Activated T-cell treated with anti-CD3 and anti-CD28 coated beads for 1 hour (primary cell): ENCODE measurements at places on chromosomes 1 and 21.

DNA sequence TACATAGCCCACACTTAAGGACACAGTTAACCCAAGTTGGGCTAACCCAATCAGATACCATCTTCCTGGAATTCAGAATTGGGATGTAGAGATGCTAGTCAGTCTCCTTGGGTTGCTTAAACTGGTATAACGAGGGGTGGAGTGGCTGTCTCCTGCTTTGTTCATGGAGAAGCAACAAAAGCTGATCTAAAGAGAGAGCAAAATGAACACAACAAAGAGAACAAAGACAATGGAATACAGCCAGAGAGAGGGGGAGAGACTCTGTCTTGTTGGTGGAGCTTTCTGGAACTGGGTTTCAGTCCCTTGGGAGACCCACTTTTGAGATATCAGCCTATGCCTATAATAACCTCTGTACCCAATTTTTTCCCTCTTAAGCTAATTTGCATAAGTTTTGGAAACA lies 138.1 kb downstream of the ATG4C start:
- no peak for DNase-seq

GRCh38 chr1:168421399-168422004 lies 122.3 kb downstream of the XCL2 start:
- DNase-seq: no peak

GRCh38 chr1:235993652-235994051 lies 71.2 kb downstream of the NID1 start:
- no peak for DNase-seq

DNA sequence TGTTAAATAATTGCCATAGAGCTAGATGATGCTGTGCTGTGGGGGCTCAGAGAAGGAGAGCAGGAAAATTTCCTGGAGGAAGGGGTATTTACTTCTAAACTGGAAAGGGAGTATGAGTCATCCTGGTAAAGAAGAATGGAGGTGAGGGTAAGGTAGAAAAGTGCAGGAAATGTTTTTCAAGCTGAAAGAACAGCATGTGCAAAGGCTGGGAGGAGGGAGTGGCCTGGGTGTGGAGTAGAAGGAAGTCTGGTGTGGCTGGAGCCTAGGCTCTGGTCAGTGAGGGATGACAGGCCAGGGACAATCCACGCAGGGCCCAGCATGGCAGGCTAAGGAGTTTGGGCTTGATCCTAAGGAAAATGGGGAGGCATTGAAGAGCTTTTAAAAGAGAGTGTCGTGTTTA lies 45.9 kb downstream of the MATN1 start:
- no peak for DNase-seq

GRCh38 chr1:104467590-104467989 lies 717.9 kb downstream of the AMY1C start:
- no peak for DNase-seq

DNA sequence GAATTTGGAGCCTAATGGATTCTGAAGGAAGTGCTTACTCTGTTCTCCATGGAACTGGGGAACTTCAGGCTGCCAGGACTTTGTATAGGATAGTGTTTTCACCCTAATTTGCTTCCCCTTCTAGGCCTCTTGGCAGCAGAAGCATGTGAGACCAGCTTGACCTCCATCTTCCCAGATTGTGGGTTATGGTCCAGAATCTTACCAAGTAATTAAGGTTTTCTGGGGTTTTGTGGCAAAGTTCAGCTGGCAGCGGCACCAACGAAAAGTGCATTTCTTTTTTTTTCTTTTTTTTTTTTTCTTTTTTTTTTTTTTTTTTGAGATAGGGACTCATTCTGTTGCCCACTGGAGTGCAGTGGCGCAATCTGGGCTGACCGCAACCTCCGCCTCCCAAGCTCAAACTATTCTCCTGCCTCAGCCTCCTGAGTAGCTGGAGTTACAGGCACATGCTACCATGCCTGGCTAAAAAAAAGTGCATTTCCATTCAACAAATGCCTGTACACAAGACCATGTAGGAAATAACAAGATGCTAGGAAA lies 3.4 kb upstream of the BMP8A start:
- DNase-seq: no peak

DNA sequence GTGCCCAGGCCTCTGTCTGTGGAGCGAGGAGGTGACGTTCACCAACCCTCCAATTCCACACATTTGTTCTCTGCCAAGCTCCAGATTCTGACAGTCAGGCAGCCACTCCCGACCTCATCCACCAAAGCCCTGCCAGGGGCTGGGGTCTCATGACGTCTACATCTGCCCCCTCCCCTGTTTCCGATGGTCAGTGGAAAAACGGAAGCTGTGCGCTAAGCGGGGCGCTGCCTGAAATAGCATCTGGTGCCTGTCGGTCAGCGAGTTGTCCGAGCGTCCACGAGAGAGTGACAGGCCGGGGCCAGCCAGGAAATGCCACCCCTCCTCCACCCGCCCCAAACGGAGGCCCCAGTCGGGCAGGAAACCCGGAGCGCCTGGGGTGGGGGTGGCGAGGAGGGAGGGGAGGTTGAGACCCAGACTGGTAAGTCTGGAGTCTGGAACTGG lies 3.2 kb upstream of the TAL1 start:
- DNase-seq: no peak

GRCh38 chr1:46681333-46682034 lies 9.8 kb downstream of the TEX38 start:
- no peak for DNase-seq

DNA sequence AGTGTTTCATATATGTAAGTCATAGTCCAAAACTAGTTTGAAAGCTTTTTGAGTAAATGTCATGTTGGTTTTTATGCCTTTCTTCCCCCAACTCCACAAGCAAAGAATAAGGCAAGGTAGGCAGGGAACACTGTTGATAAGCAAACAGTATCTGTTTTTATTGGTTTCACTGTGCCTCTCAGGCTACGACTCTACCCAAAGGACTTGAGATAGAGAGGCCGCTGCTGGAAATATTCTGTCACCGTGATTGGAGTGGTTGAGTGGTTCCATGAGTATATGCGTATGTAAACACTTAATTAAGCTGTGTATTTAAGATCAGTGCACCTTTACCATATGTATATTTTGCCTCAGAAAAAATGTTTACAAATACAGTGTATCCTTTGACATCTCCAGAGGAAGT lies 138.1 kb upstream of the KIF26B start:
- no peak for DNase-seq
